NCI-H2081 treated with DMSO at 0.1 percent for 48 hours (cell line): ENCODE measurements at places on chromosomes 7 and 10.

DNA sequence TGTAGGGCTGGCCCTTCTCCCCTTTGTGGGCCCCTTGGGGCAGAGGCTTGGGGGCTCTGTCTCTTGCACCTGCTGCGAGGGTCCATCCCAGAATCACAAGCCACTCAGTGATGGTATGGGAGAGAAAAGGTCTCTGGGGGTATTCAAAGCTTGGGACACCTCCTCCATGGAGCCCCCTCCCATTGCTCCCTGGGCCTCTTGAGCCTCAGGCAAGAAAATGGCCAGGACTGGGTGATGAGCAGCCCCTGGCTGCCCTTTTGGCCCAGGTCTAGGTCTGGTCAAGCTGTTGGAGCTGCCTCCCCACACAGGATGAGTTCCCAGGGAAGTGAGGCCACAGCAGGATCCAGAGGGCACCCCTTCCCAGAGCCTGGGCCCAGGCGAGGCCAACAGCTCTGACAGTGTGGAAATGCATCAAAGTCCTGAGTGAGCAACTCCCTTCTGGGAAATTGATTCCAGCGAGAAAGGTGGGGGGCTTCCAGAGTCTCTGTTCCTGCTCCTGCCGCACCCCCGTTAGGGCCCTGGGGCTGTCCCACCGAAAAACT, 3.4 kb upstream of the MYL7 start:
- no peak for DNase-seq

DNA sequence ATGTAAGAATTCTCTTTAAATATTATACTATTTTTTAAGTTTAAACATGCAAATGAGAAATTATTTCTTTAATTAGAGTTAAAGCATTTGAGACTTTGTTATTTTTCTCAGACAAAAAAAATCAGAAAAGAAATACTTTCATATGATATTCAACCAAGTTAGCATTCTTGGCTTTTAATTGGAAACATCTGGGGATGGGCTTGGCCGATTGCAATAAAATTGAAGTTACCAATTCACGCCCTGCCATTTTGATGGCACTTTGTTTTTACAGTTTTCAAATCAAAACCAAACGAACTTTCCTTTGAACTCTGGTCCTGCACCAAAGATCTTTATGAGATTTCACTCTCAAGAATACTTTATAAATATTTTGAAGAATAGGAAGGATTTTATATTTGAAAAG, 127.7 kb downstream of the ATE1 start:
- no peak for DNase-seq

GRCh38 chr10:116526219-116526618, 19.5 kb upstream of the PNLIP start:
- DNase-seq, result no peak

GRCh38 chr10:104403636-104404035, 50.0 kb downstream of the CFAP58 start:
- DNase-seq, result no peak

GRCh38 chr10:17179002-17179401, 22.5 kb downstream of the TRDMT1 start:
- DNase-seq, result no peak

- DNase-seq, result no peak
Observed at GRCh38 chr7:134916171-134916883, 70.0 kb upstream of the AGBL3 start.

DNA sequence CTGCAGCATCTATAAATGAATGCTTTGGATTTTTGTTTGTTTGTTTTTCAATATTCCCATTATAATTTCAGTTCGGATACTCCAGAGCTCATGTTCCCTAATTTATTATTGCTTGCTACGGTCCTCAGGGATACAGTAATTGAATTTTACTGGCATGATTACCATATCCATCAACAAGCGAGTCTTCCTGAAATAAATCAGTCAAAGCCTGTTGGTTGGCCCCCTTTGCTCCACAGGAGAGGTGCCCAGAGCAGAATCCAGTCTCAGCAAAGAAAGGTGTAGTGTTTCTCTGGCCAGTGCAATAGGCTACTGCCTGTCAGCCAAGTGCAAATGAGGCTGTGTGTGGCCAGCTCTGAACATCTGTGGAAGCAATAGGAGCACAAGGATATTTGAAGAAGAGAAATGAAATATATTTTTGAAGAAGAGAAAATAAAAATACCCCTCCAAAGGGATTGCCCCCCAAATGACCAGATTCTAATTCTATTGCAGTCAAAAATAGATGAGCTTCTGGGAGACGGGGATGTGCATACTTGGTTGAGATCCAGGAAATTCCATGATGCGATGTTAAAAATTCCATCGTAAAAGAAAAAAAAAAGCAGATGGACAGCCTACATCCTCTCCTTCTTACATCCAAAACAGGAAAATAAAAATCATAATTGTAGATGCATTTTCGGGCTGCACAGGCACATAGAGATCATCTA, 18.1 kb downstream of the TRIL start:
- DNase-seq, result no peak

- no peak for DNase-seq
Observed at GRCh38 chr10:21526860-21527597, 1.5 kb upstream of the SKIDA1 start.

GRCh38 chr7:126493801-126494200, 758.9 kb downstream of the GRM8 start:
- no peak for DNase-seq

- no peak for DNase-seq
Observed at GRCh38 chr10:16544591-16544990, 22.9 kb upstream of the C1QL3 start.

- no peak for DNase-seq
Observed at GRCh38 chr10:122419876-122420623, 34.4 kb upstream of the ARMS2 start.

- DNase-seq, result no peak
Observed at GRCh38 chr10:94076325-94076841, 82.7 kb downstream of the PLCE1 start.

- no peak for DNase-seq
Observed at GRCh38 chr7:41996381-41997035, 240.5 kb downstream of the GLI3 start.

DNA sequence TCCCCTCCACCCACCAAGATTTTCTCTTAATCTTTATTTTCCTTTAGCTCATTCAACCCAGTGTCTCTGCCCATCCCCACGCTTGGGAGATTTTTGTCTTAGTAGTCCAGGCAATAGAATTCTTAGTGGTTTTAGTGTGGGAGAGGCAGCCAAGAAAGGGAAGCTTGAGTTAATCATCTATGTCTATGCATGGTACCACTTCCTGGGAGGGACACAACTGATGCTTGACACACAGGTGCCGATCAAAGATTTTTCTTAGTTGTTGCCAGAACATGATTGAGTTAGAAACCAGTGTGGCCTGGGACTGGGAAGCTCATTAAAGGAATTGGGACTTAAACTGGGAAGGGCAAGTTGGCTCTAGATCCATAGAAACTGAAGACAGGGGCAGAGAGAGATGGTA, 3.1 kb downstream of the STRA8 start:
- DNase-seq, result no peak

GRCh38 chr10:14781763-14782162, 7.1 kb upstream of the FAM107B start:
- DNase-seq, result no peak

- DNase-seq, result peak; percentile 38
Observed at GRCh38 chr7:149460493-149461277, at the start of gene ZNF777. Gene ZNF777, minus strand, starts transcription at chr7:149461062. Its CDS starts 5,040 bp downstream, at chr7:149456022.

GRCh38 chr7:96548664-96549063, 161.0 kb downstream of the SEM1 start:
- peak; percentile 88 for DNase-seq

- no peak for DNase-seq
Observed at GRCh38 chr10:57716884-57717283, 550.8 kb downstream of the IPMK start.

DNA sequence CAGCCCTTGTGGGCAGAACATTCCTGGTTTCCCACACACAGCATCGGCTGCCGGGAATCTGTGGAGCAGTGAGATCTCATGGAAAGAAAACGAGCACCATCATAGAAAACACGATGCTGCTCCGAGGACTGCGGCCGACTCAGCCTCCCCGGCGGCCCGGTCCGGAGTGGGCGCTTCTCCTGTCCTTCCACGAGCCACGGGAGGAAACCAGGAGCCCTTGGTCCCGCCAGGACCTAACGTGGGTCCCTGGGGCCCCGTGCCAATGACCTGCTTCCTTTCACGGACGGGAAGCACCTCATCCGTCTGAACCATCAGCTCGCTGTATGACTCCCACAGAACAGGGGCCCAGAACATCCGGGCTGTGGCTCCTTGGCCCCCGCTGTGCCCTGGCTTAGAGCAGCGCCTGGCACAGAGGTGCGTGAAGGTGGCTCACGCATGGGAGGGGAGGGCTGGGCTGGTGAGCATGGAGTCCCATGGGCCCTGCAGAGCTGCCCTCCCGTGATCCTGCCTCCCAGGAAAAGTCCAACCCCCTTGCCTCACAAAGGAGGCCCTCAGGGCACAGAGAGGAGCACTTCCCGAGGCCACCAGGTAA, 280.5 kb downstream of the MAD1L1 start:
- DNase-seq, result no peak

- DNase-seq, result no peak
Observed at GRCh38 chr7:130489140-130489983, 2.5 kb upstream of the MEST start.

DNA sequence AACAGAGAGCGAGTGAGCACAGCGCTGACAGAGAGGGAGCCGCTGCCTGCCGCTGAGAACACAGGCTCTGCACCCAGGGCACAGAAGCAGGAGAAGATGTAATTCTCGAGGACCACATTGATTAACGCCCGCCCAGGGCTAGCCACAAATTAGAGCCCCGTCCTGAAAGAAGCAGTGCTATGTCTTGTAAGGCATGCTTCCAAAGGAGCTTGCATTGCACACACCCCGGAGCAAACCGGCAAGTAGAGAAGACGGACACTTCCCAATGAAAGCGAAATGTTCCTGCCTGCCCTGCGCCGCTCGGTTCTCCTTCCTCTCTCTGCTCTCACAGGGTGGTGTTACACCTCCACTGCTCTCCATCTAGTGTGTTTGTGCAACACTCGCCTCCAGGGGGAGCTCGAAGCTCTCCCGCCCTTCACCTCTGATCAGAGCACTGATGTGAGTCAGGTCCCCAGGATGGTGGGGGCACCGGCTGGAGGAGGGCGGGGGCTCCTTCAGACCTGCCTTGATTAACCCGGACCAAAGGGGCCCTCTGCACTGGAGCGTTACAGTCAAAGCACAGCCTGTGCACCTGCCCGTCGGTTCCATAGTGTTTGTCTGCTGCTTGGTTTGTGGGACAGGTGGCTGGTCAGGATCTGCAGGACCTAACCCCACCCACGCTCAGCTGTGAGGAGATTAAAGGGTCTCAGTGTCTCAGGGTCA, 316.5 kb downstream of the ADARB2 start:
- DNase-seq, result peak; percentile 48

DNA sequence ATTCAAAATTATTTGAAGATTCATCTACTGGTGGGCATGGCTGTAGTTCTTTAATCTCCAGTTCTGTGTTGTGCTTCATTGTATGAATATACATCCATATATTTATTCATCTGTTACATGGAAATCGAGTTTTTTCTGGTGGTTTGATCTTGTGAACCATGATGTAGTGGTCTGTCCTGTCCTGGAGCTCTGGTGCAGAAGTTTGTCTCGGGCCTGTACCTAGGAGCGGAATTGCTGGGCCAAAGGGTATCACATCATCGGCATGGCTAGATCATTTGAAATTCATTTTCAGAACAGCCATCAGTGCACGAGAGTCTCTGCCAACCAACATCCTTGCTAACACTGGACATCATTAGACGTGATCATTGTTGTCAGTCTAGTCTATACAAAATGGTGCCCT, 107.0 kb downstream of the ELFN1 start:
- DNase-seq, result no peak

- no peak for DNase-seq
Observed at GRCh38 chr10:78895469-78895868, 173.3 kb upstream of the ZMIZ1 start.

DNA sequence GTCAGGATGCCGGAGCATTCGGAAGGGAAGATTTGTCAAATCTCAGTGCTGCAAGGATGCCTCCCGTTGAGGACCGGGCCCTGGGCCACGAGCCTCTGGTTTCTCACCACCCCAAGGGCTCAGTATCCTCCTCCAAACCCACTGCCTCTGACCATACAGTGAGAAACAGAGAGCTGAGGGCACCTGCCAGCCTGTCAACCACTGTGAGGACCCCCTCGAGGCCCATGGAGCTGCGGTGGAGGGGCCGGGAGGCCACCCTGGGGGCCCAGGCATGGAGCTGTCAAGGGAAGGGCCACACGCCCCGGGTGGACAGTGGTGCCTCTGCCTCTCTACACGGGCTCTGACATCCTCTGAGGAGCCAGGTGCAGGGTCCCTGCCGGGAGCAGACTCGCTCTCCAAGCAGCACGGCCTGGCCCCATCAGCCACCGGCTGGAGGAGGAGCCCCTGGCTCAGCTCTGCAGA, 248.0 kb upstream of the TCERG1L start:
- no peak for DNase-seq

GRCh38 chr10:60347270-60347669, 42.4 kb downstream of the ANK3 start:
- no peak for DNase-seq

DNA sequence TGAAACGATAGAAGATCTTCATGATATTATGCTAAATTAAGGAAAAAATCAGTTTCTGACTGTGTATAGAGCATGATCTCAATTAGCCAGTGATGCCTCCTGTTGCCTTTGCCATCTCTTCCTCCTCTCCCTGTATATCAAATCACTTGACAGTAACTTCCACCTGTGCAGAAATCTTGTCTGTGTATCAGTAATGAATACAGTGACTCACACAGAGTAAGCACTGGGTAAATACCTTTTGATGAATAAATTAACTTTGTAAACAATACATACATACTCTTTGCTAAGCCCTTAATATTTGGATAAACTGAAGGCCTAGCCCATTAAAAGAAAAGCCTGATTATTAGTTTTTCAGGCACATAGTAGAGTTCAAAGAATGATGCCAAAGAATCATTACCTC, 610.6 kb upstream of the NRP1 start:
- DNase-seq, result no peak

DNA sequence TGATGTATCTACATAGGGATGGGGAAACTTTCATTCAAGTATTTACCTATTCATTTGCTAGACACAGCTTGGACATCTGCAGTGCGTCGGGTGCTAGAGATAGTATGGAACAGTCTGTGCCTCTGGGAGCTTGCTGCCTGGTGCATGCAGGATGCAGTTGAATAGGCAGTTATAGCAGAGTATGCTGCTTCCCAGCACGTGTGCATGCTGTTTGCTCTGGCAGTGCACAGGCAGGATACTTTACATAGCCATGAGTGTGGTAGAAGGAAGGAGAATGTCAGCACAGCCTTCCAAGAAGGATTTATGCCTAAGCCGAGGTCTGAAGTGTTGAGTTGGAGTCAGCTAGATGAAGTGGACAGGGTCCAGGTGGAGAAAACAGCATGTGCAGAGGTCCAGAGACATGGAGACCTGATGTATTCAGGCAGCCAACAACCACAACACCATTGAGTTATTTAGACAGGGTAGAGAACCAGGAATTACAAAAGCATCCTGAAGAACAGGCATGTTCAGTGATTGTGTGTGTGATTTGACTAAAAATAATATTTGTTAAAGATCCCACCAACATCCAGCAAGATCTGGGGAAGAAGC, 8.1 kb downstream of the MAP3K8 start:
- no peak for DNase-seq

GRCh38 chr7:27138985-27139333, 4.5 kb downstream of the HOXA5 start:
- DNase-seq, result no peak

GRCh38 chr10:84152769-84153168, 13.5 kb downstream of the GHITM start:
- DNase-seq, result no peak

- DNase-seq, result no peak
Observed at GRCh38 chr10:31317171-31317570, 1.8 kb upstream of the ZEB1 start.
